Stomach (tissue), 19 donors: ENCODE measurements at places on chromosomes 12 and 14.

DNA sequence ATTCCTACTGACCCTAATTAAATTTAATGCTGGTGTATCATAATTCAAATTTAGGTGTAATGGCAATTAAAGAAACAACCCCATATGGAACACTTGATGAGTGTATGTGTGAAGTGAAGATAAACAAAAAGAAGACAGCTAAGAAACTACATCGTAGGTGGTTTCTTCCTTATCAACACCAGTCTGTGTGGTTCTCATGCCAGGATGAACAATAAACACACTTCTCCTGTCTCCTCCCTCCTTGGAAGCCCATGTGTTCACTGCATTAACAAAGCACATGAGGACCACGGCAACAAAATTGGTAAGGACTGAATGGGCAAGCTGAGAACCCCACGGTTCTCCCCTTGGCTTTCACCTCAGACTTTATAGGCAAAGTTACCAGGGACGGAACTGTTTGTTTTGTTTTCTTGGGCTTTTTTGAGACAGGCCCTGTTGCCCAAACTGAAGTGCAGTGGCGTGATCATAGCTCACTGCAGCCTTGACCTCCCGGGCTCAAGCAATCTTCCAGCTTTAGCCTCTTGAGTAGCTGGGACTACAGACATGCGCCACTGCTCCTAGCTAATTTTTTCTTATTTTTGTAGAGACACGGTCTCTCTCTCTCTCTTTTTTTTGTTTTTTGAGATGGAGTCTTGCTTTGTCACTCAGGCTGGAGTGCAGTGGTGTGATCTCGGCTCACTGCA lies 71.0 kb downstream of the TRAFD1 start:
- no peak for DNase-seq
- H3K36me3 ChIP-seq: peaks cover 100% of the 10 kb centered on the region
- H3K27ac ChIP-seq: no peak overlapping the region
- H3K27me3 ChIP-seq: no peaks in the 10 kb centered on the region
- no peak overlapping the region for H3K4me3 ChIP-seq

DNA sequence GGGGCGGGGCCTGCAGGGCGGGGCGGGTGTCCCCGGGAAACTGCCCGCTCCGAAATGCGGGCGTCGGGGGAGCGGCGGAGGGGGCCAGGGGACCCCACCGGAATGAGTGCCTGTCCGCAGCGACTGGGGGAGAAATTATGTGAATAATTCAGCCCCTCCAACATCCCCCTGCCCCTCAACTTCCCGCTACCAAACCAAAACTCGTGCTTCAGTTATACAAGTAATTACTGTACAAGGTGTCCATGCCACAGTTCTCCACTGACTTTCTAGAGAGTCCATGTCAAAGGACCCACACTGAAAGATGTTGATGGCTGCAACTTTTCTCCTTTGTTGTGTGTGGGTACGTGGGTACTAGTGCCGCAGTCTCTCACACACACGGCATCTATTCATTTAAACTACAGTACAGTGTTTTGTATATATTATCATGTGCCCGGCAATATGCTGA lies 414 bp upstream of the CDK17 start:
- peak overlapping the region; percentile 98 for H3K27ac ChIP-seq
- H3K4me1 ChIP-seq: peaks cover 21% of the 10 kb centered on the region
- no peaks in the 10 kb centered on the region for H3K36me3 ChIP-seq
- no peak for DNase-seq
- H3K27me3 ChIP-seq: no peaks in the 10 kb centered on the region

GRCh38 chr12:131353376-131353775 lies 357.5 kb upstream of the SFSWAP start:
- H3K4me1 ChIP-seq: peaks cover 5% of the 10 kb centered on the region
- DNase-seq: no peak

DNA sequence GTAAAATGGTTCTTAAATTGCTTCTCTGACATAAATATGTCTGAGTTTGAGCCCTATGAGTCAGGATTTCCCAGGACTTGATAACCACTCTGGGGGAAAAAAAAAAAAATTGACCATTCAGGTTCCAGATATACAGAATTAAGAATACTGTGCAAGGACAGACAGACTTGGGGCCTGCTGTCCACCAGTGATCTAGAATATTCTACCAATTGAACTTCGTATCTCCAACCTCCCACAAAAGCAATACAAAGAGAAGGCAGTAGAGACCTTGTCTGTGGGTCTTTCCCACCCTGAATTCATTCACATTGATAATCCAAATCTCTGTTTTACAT lies 4.1 kb downstream of the SINHCAF start:
- H3K27me3 ChIP-seq: no peaks in the 10 kb centered on the region
- no peak overlapping the region for H3K4me3 ChIP-seq
- H3K4me1 ChIP-seq: peaks cover 24% of the 10 kb centered on the region
- no peak for DNase-seq
- no peaks in the 10 kb centered on the region for H3K36me3 ChIP-seq

DNA sequence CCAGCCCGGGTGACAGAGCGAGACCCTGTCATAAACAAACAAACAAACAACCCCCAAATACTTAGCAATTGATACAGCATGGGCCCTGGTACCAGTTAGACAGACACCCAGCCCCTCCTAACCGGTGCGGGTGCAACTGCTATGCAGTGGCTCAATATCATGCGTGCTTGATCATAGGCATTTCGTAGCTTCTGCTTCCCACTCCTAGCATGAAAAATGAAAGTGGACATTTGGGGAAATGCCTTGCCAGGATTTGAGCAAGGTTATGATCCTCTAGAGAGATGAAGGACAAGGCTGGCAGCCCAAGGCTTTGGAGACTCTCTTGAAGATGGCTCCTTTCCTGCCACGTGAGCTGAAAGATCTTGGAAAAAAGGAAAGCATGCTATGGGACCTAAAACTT lies 13.7 kb downstream of the FGF6 start:
- H3K36me3 ChIP-seq: no peaks in the 10 kb centered on the region
- H3K4me3 ChIP-seq: no peak overlapping the region
- no peaks in the 10 kb centered on the region for H3K4me1 ChIP-seq
- peaks cover 20% of the 10 kb centered on the region for H3K27me3 ChIP-seq
- DNase-seq: no peak
- H3K27ac ChIP-seq: no peak overlapping the region

DNA sequence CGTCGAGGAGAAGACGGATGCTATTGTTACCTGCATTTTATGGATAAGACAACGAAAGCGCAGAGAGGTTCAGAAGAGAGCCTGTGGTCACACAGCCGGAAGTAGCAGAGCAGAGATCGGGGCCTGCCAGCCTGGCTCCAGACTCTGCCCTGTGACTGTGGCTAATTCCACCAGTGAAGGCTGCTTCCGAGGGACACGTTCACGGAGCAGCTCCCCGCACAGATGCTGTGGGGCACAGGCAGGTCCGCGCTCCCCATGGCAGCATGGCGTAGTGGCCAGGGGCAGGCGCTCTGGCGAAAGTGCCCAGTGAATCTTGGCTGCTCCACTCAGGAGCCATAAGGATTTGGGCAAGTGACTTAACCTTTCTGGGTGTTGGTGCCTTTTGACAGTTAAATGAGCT lies 9.8 kb downstream of the RIMBP2 start:
- H3K27me3 ChIP-seq: no peaks in the 10 kb centered on the region
- no peaks in the 10 kb centered on the region for H3K36me3 ChIP-seq
- H3K4me3 ChIP-seq: no peak overlapping the region
- H3K27ac ChIP-seq: no peak overlapping the region

DNA sequence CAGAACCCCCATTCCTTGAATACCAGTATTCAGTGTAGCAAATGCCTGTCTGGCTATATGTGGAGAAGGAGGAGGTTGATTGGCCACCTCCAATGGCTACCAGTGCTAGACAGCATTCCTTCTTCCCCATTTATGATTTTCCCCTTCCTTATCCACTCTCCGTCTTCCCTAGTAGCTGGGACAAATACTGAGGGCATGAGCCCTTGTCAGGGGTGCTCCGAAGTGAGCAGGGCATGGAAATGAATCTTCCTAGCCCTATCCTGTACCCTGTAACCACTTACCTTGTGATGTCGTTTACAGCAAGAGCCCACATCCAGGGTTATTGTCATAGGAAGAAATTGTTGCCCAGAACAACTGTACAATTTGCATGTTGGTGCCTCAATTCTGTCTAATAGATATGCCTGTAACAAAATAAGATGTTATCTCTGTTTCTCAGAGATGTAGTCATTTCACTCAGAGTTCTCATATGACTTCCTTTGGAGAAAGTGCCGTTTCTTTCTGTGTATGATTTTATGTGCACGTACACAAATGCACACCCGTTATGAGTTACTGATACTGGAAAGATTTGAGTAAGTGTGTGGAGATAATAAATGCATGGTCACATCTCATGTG lies 423.7 kb downstream of the EGLN3 start:
- no peak overlapping the region for H3K27ac ChIP-seq
- H3K4me3 ChIP-seq: no peak overlapping the region
- no peaks in the 10 kb centered on the region for H3K36me3 ChIP-seq
- H3K27me3 ChIP-seq: no peaks in the 10 kb centered on the region

- peak overlapping the region; percentile 61 for H3K27ac ChIP-seq
- H3K4me3 ChIP-seq: no peak overlapping the region
- H3K4me1 ChIP-seq: peaks cover 29% of the 10 kb centered on the region
- H3K36me3 ChIP-seq: no peaks in the 10 kb centered on the region
- H3K27me3 ChIP-seq: no peaks in the 10 kb centered on the region
- DNase-seq: no peak
Measured at GRCh38 chr14:68363466-68363842, 429.4 kb downstream of the ZFP36L1 start.

GRCh38 chr14:22432348-22432976 lies 156.6 kb downstream of the DAD1 start:
- H3K27me3 ChIP-seq: no peaks in the 10 kb centered on the region
- DNase-seq: peak; percentile 65
- H3K4me1 ChIP-seq: peaks cover 47% of the 10 kb centered on the region

DNA sequence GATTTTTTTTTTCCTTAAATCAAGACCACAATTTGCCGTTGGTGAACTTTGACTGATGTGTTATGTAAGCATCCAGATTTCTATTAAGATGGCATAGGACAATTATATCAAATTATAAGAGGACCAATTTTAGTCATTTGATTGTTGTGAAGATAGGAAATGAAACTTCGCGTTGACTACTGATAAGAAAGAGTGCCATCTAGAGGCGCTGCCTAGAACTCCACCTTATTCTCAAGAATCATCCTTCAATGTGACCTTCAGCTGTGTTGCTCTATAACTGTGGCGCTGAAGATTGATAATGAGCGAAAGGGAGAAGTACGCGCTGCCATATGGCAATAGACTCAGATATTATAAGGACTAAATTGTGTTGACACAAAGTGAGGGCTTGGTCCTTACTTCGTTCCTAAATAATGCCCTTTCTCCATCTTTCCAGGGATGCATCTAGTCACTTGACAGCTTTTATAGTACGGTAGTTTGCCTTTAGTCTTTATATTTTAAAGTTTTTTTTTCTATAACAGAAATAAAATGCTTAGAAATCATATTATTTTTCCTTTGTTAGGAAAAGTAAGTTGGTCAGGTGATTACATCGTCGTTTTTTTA lies 350.8 kb upstream of the STXBP6 start:
- no peak overlapping the region for H3K4me3 ChIP-seq
- no peaks in the 10 kb centered on the region for H3K27me3 ChIP-seq
- no peaks in the 10 kb centered on the region for H3K36me3 ChIP-seq
- peak; percentile 67 for DNase-seq

DNA sequence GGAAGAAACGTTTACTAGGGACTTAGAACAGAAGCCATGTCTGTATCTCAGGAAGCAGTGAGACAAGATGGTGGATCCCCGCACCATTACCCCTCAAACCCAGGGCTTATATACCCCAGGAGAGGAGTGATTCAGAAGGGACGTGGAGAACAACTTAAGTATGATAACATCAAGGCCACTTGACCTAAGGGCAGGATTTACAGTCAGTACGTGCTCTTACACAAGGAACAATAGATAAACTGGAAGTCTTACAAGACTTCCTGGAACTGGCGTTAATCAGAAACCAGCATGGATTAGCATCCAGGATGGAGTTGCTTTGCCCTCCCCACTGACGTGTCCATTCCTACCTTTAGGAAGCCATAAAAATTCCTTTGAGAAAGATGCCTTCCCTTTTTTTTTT lies 8.6 kb upstream of the ETFBKMT start:
- no peaks in the 10 kb centered on the region for H3K36me3 ChIP-seq
- H3K27me3 ChIP-seq: no peaks in the 10 kb centered on the region
- H3K4me3 ChIP-seq: no peak overlapping the region
- peaks cover 11% of the 10 kb centered on the region for H3K4me1 ChIP-seq
- no peak overlapping the region for H3K27ac ChIP-seq
- peak; percentile 24 for DNase-seq

GRCh38 chr14:33315721-33316120 lies 377.0 kb downstream of the NPAS3 start:
- no peaks in the 10 kb centered on the region for H3K4me1 ChIP-seq
- H3K36me3 ChIP-seq: no peaks in the 10 kb centered on the region

GRCh38 chr14:99808515-99808914 lies 15.3 kb downstream of the EML1 start:
- peak overlapping the region; percentile 71 for H3K27ac ChIP-seq
- H3K4me3 ChIP-seq: no peak overlapping the region
- no peaks in the 10 kb centered on the region for H3K36me3 ChIP-seq
- DNase-seq: no peak

- no peaks in the 10 kb centered on the region for H3K27me3 ChIP-seq
- H3K27ac ChIP-seq: no peak overlapping the region
- peaks cover 25% of the 10 kb centered on the region for H3K4me1 ChIP-seq
Measured at GRCh38 chr12:116106870-116107269, 170.6 kb downstream of the MED13L start.

- H3K4me3 ChIP-seq: peak overlapping the region; percentile 73
- peaks cover 11% of the 10 kb centered on the region for H3K36me3 ChIP-seq
- H3K27ac ChIP-seq: peak overlapping the region; percentile 93
- H3K4me1 ChIP-seq: peaks cover 60% of the 10 kb centered on the region
Measured at GRCh38 chr14:75428230-75429104, 645 bp downstream of the JDP2 start.

DNA sequence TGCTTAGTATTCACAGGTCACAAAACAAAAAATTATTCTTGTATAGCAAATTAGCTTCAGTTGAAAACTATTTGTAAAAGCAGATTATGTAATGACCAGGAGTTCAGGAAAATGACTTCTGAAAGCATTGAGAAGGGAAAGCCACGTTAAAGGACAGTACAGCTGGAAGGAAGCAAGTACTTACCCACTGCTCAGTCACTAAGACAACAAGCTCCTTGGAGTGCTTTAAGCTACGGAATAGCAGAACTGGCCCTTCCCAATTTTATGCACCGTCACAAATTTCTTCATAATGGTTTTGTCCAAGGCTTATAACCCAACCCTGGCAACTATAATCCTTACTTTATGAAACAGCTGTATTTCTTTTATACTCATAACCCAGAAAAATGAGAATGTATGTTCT lies 13.0 kb upstream of the SNAPC1 start:
- peaks cover 32% of the 10 kb centered on the region for H3K36me3 ChIP-seq
- no peak overlapping the region for H3K4me3 ChIP-seq
- H3K4me1 ChIP-seq: peaks cover 16% of the 10 kb centered on the region
- H3K27ac ChIP-seq: no peak overlapping the region
- DNase-seq: no peak

DNA sequence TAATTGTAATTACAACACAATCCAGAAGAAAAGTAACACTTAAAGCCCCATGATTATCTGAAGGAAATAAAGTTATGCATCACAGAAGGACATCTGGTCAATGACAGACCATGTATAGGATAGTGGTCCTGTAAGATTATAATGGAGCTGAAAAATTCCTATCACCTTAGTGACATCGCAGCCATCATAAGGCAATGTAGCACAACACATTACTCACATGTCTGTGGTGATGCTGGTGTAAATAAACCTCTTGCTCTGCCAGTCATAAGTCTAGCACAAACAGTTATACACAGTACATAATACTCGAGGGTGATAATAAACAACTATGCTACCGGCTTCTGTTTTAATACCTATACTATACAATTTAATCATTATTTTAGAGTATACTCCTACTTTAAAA lies 11.2 kb downstream of the ATG2B start:
- H3K36me3 ChIP-seq: no peaks in the 10 kb centered on the region
- no peaks in the 10 kb centered on the region for H3K4me1 ChIP-seq
- no peak overlapping the region for H3K4me3 ChIP-seq
- H3K27me3 ChIP-seq: no peaks in the 10 kb centered on the region
- no peak overlapping the region for H3K27ac ChIP-seq
